ENCODE measurements at places on chromosomes 6 and 20.

DNA sequence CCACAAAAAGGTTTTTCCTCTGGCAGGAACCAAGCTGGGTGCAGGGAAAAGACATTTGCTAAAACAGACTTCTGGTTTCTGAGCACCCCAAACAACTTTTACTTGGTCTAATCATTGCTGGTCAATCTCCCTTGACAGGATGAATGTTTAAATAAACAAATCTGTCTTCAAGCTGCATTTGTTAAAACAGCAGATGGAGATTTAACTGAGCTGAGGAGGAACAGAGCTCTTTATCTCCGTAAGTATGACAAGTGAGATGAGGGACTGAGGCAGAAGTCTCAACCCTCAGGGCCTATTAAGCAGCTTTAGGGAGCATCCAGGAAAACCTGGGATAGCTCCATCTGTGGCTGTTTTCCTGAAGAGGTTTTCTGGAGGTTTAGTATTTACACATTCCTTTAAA, 40.6 kb downstream of the NINL start:
- DNase-seq: no peak

- DNase-seq: no peak
Observed at GRCh38 chr6:95093154-95093553, 484.2 kb upstream of the MANEA start.

GRCh38 chr6:51972659-51973058, 114.8 kb downstream of the PKHD1 start:
- no peak for DNase-seq

DNA sequence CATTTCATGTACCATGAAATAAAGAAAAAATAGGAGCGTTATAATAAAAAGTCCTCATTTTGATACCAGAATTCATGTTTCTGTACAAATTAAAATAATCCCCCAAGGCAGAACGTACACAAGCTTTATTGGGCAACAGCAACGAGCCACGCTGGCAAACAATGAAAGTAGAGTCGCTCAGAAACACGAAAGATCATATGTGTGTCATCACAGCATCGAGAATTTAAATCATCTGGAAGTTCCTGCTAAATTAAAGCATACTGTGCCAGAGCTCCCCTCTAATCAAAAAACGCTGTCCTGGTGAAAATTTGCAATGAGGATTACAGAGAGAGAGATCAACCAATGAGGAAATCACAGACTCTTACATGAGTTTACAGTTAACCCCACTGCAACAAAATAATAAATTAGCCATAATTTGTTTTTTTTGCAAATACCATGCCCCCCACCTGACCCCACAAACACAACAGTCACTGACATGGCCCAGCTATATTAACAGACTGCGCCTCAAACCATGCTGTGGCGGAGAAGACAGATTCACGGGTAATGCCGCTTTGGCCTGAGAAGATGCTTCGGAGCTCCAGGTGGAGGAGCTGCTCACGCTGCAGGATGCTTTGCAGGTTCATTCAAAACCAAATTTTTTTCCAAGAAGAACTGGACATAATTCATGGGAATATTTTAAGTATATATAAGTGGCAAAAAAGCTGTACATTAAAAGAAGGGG, 54.3 kb upstream of the NFATC2 start:
- no peak for DNase-seq

DNA sequence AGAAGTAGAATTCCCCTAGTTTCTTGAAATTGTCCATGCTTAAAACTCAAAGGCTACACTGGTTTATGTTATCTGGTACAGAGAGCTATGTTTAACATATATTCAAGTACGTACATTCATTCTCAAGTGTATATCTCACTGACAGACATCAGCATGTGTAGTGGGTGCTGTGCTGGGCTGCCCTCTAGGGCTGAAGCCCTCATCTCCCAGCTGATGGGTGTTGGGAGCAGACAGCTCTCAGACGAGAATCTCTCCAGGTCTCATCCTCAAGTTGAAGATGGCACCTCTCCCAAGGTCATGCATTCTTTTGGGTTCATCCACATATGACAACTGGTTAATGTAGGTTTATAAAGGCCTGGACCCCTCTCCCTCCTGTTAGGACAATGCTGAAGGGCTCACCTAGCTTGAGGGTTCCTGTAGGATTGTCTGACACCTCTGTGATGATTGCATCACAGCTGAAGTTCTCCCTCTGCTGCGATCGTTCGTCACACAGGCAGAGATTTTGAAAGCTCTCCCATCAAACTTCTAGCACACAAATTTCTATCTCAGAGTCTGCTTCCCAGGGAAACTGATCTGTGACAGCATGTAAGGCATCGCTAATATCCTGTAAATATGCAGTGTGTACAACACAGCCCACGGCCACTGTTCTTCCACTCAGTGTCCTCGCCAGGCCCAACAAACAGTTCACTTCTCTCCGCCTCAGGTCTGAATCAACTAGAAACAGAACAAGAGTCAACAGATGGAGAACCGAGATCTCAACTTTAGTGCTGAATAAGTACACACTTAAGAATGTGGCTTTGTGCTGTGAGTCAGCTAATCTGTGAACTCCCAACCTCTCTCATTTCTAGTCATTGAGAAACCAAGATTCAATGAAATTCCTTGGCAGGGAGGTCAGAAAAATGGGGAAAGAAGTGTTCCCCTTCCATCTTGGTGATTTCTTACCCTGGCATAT, 43.2 kb downstream of the PREP start:
- no peak for DNase-seq

DNA sequence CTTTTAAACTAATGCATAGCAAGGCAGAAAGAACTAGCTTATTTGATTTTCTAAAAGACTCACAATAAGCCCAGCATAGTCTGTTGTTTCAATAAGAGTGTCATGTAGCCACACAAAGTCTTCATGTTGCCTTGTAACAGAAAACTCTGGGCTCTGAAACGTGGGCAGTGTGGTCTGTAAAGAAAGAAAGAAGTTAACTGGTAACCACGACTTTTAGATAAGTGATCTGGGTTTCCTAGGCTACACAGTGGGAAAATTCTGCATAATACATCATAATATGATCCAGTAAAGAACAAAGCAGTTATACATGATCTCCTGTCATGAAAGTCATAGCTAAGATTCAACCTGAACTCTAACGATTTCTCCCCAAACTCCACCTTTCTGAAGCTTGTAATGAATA, 13.3 kb downstream of the SNX5 start:
- no peak for DNase-seq

DNA sequence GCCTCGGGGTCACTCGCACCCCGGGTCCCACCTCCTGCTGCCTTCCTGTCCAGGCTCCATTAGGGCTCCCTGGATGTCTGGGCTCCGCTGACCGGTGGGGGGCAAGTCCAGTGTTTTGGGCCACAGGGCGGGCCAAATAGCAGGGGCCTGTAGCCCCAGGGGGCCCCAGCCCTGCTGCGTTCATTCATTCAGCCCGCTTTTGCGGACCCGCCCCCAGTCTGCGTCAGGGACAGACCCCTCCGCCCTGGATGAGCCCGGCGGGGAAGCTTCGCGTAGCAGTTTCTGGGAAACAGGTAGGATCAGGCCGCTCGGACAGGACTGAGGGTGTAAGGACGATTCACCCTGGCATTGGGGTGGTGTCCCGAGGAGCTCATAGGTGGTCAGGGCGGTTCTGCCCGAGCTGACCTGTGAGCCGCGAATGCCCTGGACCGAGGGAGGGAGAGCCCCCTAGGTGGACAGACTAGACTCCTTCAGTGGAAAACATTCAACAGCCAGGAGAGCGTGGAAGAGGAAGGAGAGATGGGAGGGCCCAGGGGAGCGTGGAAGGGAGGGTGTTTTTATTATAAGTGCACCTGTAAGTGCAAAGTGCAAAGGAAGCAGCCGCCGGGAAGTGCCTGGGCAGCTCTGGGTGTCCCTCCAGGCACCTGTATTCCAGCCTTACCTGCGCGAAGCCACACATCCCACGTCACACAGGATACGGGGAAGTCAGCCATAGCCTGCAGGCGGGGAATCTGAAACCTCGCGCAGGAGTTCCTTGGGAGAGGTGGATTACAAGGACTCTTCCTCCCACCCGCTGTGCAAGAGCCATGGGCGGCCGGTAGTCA, 662 bp downstream of the ENTPD6 start:
- no peak for DNase-seq

DNA sequence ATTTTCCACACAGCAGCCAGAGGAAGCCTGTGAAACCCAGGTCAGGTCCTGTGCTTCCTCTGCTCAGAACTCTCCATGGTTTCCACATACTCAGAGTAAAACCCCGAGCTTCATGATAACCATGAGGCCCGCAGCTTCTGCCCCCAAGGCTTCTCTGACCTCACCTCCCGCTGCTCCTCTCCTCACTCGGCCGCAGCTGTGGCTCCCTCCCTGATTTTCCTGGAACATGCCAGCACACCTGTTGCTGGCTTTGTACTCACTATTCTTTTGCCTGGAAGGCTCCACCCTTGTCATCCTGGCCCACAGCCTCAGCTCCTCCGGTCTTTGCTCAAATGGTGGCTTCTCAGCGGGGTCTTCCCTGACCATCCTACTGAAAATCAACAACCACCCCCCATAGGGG, 341.7 kb downstream of the PREX1 start:
- no peak for DNase-seq

DNA sequence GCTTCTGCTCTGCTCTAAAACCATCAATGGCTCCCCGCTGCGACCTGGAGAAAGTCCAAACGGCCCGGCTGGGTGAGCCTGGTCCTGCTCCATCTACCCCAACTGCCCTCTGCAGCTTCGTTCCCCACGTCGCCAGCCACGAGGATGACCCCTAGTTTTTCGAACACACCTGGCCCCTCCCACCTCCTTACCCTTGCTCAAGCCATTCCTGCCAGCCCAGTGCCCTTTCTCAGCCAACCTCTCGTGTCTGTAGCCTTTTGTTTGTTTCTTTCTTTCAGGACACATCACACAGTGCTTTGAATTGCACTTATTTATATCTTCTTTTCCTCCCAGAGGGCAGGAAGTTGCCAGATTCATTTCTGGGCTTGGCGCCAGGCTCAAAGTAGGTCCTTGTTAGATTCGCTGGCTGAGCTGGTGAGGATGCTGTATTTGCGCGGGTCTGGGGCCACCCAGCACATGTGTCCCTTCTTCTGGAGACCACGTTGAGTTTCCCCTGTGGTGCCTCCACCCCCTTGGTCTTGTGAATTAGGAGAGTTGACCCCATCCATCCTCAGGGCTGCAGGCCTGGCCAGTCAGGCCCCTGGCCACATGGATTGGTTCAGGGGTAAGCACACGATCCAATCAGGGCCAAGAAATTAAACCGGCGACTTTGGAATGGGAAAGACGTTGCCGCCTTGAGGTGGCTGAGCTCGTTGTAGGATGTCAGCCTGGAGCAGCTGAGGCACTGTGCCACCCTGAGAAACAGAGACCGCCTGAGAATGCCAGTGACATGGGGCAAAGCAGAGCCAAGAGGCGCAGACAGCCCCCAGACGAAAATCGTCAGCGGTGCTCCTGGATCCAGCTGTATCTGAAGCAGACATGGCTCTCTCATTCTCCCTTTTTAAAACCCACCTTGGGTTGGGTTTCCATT, 156.0 kb downstream of the CEBPB start:
- DNase-seq: no peak

- no peak for DNase-seq
Observed at GRCh38 chr20:35618263-35619131, 2.9 kb downstream of the SPAG4 start.

DNA sequence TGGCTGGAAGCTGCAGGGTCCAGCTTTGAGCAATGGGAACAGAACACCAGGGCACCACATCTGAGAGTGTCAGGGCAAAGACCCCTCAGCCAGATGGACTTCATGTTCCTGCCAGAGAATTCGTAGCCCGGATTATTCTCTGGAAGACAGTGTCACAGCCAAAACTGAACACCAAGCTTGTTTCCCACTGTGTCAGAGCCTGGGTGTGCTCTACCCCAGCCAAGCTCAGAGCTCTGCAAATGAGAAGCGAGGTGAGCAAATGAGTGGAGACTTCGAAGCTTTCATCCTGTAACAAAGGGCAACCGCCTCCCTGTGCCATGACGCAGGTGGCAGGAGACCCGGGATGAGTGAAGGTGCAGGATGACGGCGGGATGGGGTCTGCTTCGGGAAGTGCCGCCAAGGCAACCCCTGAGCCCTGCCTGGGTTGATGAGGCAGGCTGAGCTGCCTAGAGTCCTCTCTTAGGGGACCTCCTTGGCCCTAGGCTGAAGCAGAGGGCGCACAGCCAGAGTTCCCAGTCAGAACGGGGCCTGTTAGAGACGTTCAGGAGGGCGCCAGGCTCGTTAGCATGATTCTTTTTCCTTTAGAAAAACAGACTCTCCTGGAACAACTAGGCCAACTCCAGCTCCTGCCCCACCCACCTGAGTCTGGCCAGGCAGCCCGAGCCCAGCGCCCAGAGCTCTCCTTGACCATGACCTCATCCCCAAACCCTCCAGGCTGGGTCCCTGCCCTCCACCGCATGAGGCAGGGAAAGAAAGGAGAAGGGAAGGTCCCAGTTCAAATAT, 187.7 kb downstream of the SOD2 start:
- no peak for DNase-seq

GRCh38 chr6:160791981-160792418, 90.0 kb downstream of the PLG start:
- no peak for DNase-seq

DNA sequence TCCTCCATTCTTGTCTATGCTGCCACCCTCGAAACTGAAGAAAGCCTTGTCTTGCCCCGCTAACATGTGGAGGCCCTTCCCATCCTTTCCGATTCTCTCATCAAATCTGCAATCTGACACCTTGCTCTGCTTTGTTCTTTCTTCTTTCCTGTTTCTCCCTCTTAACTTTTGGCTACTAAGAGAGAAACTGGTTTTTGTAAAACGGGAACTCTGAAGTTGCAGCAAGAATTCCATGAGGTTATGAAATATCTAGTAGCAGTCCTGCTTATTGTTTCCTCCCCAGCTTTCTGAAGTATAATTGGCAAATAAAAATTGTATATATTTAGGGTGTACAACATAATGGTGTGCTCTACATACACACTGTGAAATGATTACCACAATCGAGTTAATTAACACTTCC, 80.2 kb downstream of the MAP7 start:
- no peak for DNase-seq

DNA sequence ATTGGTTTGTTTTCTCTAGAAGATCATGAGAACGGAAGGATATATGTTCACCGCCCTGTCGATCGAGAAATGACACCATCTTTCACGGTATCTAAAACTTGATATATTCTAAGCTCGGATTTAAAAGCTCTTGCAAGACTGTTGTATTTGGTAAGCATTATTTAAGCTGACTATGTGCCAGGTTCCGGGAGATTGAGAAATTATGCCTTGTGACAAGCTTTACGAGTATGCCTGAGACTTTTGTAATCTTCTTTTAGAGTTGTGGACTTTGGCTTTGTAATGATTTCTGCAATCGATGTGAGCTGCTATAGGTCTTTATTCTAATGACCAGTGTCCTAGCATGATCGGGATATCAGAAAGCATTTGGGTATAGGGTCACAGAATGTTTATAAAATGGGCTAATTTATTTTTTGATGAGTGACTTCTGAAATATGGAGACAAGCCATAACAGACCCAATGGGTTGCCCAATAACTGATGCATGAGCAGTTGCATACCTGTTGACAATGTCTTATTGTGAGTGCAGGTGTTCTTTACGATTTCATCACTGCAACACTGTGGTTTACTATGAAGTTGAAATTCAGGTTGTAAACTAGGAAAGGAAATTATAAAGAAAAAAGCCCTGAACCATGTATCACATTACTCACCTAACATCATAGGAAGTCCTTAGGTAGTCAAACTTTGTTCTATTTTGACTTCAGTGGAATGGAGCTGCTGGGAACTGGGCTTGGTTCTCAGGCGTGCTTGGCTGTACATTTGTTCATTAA, 14.0 kb downstream of the CDH26 start:
- DNase-seq: no peak

Data from stimulated activated CD8-positive, alpha-beta memory T cell treated with anti-CD3 and anti-CD28 coated beads, Interleukin-4, amount 100 ng/mL, for 1 hour (primary cell).